ENCODE measurements at places on chromosomes 11 and 22. TPM values are rescaled to one million over a fixed set of nuclear protein-coding genes. Genes with fewer than 3 reads are reported as not detected.

- no peak for DNase-seq
Measured at GRCh38 chr11:24198481-24198880, 298.4 kb upstream of the LUZP2 start.

DNA sequence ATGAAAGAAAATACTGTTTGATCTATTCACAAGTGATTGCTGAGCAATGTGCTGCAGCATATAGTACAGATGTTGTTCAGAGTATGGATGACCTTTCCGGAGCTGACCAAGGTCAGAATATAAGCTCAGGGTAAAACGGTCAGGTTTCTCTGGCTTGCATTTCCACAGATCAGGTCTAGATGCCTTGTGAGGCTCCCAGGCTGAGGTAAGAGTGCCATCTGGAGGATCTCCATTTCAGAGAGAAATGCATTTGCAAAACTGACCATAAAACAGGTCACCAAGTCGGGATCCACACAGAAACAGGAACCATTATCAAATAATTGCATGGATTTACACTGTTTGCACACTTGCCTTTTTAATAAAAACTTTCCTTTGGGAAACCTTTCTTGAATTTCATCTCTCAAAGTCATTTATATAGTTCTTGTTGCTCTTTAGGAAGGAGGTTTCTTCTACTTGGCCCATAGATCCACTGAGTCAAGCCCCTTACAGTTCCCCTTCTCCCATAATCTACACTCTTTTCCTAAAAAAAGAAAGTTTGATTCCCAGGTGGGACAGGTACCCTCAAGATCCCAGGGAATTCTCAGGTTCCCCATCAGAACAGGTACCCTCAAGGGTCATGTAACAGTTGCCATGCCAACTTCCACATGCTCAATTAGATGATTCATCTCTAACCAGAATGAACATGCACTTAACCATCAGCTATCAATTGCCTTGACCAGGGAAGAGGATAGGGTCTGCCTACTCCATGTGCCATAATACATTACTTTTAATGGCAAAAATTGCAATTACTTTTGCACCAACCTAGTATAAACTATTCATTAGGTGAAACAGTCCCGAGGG lies 25.0 kb upstream of the TMPRSS5 start:
- DNase-seq, result peak; percentile 7

GRCh38 chr22:42300259-42301076 lies 30.0 kb upstream of the TCF20 start:
- peak; percentile 81 for DNase-seq

The CCDC83 gene
- not detected for total RNA-seq

GRCh38 chr22:22728382-22728781 lies 84.0 kb downstream of the GGTLC2 start:
- no peak for DNase-seq

- no peak for DNase-seq
Measured at GRCh38 chr11:99571094-99571493, 550.3 kb downstream of the CNTN5 start.

- peak; percentile 32 for DNase-seq
Measured at GRCh38 chr11:844693-845644, 2.3 kb downstream of the TSPAN4 start.

DNA sequence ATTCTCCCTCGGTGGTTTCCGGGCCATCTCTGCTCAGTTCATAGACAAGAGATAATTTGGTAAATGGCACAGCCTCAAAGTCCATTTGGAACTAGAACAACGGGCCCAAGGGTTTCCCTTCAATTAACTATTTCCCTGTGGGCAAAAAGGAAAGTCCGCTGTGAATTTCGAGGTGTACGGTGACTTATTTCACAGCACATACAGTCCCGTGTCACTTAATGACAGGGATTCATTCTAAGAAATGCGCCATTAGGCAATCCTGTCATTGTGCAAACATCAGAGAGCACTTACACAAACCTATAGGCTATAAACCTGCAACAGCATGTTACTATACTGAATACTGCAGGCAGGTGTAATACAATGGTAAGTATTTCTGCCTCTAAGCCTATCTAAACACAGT lies 551.6 kb downstream of the OPCML start:
- no peak for DNase-seq

DNA sequence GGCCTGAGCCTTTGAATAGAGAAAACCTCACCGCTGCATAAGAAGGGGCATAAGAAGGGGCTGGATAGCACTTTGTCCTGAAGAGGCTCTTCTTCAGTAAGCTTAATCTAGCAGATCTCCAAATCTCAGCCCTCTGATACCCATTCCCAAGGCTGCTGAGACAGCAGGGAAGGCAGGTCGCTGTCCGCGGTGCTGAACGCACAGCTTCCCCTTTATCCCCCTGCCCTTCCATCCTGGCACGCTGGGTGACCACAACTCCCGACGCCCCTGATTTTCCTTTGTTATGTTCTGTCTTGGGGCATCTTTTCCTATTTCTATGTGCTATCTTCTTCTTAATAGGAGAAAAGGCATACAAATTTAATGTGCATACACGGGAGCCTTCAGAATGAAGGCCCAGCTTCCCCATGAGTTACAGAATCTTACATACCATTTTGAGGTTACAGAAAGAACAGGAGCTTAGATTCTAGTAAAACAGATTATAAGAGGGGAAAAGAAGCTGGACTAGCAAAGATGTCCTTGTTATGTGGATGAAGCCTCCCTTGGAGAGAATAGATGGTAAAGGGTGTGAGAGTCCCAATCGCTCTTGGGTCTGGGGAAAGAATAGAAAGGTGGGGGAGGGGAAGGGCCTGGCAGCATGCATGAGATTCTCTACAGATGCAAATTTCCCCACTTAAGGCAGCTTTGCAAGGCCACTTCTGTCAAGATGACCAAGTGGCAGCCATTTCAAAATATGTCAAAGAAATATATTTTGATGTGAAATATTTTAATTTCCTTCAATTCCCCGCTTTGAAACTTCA lies 5.7 kb upstream of the SULT4A1 start:
- peak; percentile 36 for DNase-seq

GRCh38 chr11:108216988-108217387 lies 5.5 kb downstream of the NPAT start:
- no peak for DNase-seq

- no peak for DNase-seq
Measured at GRCh38 chr22:27135031-27135981, 477.9 kb downstream of the MIAT start.

GRCh38 chr11:122044086-122044485 lies 71.9 kb downstream of the BLID start:
- no peak for DNase-seq

The FREY1 gene
- 3.7 TPM for total RNA-seq

DNA sequence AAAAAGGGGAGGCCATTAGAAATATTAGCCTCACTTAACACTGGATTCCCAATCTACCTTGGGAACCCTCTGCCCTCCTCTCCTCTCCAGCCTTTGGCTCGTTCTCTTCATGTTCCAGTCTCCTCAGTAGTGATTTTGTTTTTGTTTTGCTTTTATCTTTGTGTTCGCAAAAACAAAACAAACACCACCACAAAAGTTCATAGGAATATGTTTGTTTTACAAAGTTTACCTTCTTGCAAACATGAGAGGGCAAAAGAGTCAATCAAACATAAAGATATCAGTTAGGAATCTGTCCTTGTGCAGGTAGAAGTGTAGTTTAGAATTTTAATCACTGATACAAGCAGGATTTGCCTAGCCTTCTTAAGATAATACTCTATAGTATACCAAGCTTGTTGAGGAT lies 179.7 kb upstream of the GUCY1A2 start:
- no peak for DNase-seq

DNA sequence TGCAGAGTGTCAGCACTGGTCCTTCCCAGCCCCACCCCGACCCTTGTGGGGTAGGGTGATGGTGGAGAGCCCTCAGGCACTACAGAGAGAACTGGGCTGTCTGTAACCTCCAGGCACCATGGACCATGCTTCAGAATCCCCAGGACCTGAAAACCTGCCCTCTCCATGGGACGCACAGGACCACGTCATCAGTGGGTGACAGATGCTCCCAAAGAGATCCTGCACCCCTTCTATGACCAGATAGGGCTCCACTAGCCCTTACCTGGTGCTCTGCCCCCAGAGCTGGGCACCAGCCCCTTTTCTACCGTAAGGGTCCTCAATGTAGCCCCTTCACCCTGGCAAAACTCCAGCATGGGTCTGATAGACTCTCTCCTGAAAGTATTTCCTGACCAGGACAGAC lies 165.9 kb upstream of the NECTIN1 start:
- DNase-seq, result no peak

- DNase-seq, result no peak
Measured at GRCh38 chr22:48528221-48528915, 1299.3 kb downstream of the BRD1 start.

The OR4C13 gene
- not detected for total RNA-seq

DNA sequence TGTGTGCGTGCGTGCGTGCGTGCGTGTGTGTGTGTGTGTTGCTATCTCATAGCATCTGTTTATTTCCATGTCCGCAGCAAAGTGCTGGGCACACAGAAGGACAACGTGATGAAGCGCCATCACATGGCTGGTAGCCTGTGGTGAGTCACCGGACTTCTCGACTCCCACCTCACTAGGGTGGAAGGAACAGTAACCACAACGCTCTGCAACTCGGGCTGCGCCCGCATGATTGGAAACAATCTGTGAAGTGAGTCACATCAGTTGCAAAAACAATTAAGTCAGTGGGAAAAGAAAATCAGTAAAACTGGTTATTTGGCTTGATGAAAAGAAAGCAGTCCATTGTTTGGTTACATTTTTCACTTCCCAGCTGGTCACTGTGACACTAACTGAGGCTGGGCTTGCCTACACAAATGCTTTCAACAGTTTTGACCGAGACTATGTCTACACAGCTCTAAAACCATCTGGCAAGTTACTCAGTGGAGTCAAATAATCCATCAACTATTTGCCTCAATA lies 437.3 kb upstream of the CADM1 start:
- no peak for DNase-seq

- no peak for DNase-seq
Measured at GRCh38 chr11:90220391-90220790, 2.5 kb downstream of the CHORDC1 start.

The TUBA8 gene
- total RNA-seq, result 2.0 TPM

- DNase-seq, result no peak
Measured at GRCh38 chr22:41261541-41262249, 21.0 kb upstream of the CHADL start.

The SLC15A3 gene
- total RNA-seq, result 43.9 TPM

The AIP gene
- 112 TPM for total RNA-seq

DNA sequence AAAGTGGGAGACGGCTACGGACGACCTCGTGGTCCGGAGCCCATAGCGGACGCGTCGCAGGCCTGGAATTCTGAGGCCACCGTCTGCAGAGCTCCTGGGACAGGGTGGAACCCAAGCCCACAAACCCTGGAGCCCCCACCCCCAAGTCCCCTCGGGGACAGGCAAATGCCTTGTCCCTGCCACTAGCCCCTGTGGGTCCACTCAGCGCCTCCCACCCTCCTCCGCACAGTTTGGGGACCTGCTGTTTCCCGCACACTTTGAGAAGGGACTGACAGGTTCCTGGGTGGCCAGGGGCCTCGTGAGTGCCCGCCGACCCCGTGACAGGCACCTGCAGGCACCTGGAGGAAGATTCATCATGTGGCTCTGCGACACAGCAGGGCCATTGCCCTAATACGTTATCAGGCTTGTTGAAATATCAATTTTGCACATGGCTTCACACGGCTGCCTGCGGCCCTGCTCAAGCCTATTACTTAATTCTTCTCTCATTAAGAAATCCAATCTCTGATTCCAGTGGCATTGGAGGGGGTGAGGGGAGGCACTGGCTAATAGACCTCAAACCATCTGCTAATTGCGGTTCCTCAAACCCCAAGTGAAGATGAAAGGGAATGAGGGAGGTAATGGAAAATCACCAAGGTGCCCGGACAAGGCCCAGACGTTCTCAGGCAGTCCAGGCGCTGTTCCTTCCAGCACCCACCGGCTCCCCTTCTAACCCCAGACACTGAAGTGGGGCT lies 672.5 kb downstream of the BRD1 start:
- no peak for DNase-seq

DNA sequence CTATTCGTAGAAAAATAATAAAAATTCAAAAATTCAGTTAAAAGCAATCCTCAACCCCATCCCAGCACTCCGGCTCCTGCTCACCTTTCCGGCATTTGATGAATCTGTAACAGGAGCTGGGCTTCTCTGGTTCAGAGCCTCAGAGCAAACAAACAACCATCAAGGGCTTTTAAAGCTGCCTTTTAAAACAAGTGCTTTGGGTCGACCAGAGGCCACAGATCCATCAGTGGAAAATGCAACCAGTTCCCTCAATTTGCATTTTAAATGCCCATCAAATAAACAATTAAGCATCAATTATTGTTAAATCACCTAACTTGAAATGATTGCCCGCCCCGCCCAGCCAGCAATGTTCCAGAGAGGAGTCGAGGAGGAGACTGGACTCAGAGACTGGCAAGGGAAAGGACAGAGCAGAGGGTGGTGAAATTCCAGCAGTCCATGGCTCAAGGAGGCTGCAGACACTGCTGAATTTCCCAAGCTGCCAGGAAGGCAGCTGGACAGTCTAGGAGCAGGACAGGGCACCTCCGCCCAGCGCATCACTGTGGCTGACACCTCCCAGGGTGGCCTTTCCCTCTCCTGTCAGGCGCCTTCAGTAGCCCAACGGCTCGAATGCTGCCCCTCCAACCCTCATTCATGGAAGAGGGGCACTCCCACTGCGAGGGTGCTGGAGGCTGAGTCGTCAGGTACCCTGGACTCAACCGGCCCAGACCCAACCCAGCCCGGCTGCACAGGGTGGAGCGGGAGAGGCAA lies 7.5 kb downstream of the FXYD6 start:
- no peak for DNase-seq

The OR51F1 gene
- not detected for total RNA-seq

DNA sequence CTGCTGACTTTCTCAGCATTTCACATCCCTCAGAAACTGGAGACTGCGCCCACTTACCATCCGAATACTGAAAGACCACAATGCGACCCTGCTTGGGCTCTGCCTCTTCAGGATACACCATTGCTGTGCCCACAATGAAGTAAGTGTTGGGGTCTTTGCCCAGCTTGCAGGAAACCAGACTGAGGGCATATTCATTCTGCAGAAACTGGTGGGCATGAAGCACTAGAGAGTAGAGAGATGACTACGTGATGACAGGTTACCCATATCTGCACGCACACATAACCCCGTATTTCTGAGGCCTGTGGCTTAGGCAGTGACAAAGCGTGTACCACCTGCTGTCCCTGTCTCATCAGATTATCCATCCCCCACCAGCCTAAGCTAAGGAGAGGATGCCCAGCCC lies 14.6 kb upstream of the VWCE start:
- DNase-seq, result no peak

The POU2AF3 gene
- total RNA-seq, result not detected

The DNAJB7 gene
- total RNA-seq, result not detected

The SLC22A12 gene
- not detected for total RNA-seq

DNA sequence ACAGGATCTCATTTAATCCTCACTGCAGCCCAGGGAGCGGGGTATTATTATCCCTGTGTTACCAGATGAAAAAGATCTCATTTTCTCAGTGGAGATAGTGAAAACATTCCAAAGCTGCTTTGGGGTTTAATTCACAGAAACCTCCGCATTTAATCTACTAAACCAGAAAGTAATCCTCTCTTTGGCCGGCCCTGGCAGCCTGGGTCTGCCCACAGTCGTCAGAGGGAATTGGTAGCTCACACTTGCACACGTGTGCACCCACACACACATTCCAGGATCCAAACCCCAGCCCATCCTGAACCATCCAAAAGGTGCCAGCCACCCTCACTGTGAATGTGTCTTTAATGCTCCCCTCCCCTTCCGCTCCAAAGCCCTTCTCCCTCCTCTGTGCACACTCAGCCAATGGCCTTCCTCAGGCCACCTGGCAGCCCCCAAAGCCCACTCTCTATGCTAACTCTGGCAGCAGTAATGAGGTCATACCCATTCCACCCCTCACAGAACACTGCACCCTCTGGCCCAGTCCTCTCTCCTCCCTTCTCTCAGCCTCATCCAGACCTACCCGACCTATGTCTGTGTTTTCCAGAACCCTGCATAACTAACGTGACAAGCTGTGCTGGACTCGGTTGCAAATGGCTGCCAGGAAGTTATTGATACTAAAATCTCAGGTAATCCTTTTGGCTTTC lies 466.2 kb downstream of the SOX6 start:
- DNase-seq, result no peak

The JAML gene
- 0.74 TPM for total RNA-seq

All from OCI-LY7 (cell line).